ENCODE measurements at places on chromosomes 1 and 21.

- no peak for DNase-seq
Observed at GRCh38 chr1:7916501-7916830, 24.2 kb downstream of the TNFRSF9 start.

DNA sequence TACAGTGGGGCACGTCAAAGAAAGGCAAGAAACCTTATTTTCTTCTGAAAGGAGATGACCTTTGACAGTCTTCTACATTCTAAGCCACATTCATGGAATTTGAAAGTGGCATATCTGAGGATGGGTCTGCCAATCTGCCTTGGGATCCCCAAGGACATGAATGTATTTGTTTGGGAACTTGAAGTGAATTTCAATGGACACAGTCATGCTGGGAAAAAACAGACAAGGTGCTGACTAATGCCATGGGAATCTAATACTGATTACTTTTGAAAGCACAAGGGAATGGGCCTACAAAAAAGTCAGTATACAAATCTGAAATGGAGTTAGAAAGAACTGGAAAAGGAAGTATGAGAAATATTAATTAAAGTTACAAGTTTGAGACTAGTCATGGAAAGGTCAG is 128.8 kb downstream of the KCNJ6 start:
- no peak for DNase-seq

GRCh38 chr1:91092503-91092902 is 70.7 kb upstream of the ZNF644 start:
- no peak for DNase-seq

- no peak for DNase-seq
Observed at GRCh38 chr1:48073798-48074530, 76.8 kb upstream of the TRABD2B start.

- no peak for DNase-seq
Observed at GRCh38 chr1:182817802-182818201, 21.3 kb upstream of the DHX9 start.

DNA sequence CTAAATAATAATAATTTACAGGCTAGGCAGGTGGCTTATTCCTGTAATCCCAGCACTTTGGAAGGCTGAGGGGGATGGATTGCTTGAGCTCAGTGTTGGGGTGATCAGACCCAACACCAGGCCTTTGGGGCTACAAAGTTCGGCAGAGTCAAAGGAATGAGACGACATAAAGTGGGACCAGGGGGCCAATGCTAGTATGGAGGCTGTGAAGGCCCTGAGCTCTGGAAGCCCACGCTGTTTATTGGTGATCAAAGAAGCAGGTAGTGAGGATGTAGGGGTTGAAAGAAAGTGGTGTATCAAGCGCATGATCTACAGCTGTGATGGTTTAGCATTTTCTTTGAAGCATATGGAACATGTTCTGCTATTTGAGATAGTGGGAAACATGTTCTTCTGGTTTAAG is 5.6 kb downstream of the BTBD8 start:
- no peak for DNase-seq

DNA sequence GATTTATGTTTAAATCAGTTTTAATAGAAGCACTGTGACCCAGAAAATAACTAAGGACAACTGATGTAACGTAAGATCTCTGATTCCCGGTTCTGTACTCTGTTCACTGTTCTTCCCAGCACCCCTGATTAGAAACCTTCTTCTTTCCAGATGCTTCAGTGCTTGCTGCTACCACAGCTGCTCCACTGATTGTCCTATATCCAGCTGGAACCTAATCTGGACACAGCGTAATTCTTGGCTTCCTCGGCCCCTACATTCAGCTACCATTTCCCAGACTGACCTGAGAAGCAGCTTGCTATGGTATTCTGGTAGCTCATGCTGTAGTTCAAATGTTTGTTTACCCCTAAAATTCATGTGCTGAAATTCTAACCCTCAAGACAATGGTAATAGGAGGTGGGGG is 302.7 kb downstream of the GRIK1 start:
- no peak for DNase-seq

- no peak for DNase-seq
Observed at GRCh38 chr1:232602622-232603021, 27.3 kb downstream of the SIPA1L2 start.

GRCh38 chr1:9331016-9331415 is 38.3 kb downstream of the SPSB1 start:
- no peak for DNase-seq

DNA sequence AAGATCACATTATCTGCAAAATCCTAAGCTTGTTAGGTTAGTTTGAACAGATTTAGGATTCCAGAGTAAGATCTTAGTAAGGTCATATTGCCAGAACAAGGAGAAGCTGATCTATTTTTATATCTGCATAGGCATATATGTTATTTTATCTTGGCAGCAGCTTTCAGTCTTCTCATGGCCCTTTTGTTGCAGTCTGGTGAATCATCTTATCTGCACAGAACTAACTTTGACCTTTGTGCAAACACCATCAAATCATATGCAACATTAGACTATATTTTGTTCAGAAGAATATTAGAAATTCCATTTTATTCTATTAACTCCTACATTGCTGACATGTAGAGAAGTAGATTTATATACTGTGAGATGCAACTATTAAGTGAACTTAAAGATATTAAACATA is 107.3 kb downstream of the CLEC20A start:
- DNase-seq: no peak

DNA sequence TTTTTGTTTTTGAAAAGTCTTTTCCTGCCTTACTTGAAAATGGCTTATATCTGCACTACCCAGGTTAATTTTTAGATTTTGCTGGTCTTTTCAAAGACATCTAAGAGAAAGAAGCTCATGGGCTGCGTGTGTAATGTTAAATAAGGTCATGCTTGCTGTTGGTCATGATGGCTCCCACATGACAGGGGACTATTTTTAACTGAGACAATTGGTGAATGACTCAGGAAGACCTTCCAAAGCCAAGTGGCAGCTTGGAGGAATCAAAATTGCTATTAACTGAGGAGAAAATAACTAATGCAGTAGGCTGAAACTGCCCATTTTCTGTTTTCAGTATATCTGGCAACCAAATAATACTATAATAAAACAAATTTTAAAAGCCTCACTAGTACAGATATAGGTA is 117.1 kb upstream of the SPAG17 start:
- DNase-seq: no peak

GRCh38 chr1:84480650-84481049 is 1.6 kb downstream of the RPF1 start:
- no peak for DNase-seq

DNA sequence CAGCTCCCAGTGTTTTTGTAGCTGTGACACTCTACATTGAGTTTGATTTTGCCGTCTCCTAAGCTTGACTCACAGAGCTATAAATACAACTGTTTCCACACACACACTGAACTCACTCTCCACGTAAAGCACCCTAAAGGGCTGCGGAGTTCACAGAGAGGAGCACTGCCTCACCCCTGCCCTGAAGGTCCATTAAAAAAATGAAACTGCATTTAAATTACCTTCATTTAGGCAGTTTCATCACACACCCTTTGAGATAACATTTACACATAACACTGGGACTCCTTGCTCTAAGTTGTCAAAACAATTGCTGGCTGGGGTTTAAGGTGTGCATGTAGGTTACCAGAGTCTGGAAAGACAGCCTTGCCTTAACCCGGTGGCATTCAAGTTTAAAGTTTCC is 137.1 kb upstream of the MAGI3 start:
- DNase-seq: no peak

- DNase-seq: no peak
Observed at GRCh38 chr1:211559222-211560010, 19.5 kb downstream of the SLC30A1 start.

DNA sequence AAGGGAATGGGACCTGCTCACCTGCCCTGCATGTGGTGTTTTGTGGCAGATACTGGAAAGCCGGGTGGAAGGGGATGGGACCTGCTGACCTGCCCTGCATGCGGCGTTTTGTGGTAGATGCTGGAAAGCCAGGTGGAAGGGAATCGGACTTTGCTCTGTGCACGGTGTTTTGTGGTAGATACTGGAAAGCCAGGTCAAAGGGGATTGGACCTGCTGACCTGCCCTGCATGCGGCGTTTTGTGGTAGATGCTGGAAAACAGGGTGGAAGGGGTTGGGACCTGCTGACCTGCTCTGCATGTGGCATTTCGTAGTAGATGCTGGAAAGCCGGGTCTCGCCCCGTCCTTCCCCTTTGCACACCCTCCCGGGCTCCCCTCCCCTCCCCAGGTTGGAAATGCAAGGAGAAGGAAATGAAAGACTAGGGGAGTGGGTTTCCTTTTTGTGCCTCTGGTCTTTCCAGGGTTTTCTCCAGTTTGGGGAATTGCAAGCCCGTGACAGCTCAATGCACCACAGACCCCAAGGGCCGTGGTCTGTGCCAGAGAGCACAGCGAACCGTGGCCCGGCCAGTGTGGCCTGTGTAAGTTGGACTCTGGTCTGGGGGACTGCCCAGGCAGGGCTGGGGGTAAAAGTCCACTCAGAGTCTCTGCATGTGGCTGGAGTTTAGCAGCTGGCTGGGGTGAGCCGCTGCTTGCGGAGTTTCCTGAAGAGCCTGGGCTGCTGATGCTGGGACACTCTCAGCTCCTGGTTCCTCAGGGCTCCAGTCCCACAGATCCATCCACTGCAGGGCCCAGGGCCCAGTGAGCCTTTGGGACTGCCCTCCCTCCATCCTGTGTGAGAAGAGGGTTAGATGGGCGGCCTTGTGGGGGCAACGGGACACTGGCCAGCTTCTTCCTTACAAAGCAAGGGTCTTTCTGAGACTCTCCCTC is 105.5 kb downstream of the CRYAA start:
- no peak for DNase-seq

GRCh38 chr1:247857069-247857984 is at the start of gene TRIM58:
Gene TRIM58 (plus strand): TSS chr1:247857187. CDS start chr1:247857247, 60 bp downstream.
- DNase-seq: no peak

DNA sequence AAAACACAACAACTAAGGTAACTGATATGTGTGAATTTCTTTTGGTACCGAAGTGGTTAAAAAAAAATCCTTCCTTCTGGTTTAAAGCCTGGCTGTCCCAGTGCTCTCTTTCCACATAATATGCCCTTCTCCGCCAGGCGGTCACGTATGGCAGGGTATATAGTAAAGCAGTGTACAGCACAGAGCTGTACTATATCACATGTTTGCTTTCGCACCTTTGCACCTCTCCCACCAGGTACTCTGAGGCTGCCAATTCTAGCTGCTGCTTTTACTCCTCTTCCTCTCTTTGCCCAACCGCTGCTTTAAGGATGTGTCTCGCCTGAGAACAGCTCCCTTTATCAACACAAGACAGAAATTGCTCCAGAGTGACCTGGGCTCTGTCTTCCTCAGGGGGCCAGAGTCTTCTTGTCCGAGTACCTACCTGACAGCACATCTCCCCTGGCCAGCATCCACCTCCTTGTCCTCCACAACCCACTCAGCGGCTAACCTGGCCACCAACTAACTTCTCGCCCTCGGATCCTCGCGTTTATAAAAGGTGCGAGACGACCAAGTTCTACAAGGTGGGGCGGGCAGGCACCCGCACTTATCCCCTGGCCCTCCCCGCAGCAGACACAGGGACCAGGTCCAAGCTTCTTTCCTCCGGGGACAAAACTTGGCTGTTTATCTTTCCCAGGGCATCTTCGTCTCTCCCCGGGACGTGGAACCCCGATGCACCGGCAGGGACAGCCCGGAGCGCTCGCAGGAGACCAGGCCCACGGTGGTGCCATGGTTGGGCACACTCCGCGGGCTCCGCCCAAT is 1.6 kb downstream of the COLGALT2 start:
- DNase-seq: no peak

DNA sequence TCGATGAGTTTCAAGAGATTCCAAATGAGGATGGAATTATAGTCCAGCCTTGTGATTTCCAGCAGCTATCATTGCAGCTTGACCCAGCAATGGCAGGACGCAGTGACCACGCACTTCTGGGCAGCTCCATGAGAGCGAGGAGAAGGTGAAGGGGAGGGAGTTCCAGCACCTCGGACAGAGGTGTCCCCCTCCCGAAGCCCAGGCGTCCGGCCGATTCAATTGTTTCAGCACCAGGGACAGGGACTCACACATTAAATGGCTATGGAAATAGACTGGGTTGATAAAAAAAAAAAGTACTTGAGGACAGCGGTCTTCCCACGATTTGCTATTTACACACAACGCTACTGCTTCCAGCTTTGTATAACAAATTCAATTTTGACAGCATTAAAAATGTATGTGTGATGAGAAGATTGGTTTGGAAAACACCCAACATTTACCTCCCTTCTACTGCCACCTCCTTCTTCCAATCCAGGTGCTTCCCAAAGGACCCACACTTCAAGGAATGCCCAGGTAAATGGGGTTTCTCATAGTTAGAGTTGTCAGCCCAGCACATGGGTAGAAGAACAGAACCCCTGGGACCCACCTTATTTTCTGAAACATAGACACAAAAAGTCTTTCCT is 71.8 kb downstream of the DISP3 start:
- DNase-seq: peak; percentile 84

GRCh38 chr1:3547055-3548005 is 64.0 kb downstream of the MEGF6 start:
- no peak for DNase-seq

GRCh38 chr1:217026531-217026930 is 303.3 kb upstream of the ESRRG start:
- DNase-seq: no peak

GRCh38 chr1:101967871-101968270 is 28.9 kb downstream of the OLFM3 start:
- no peak for DNase-seq

DNA sequence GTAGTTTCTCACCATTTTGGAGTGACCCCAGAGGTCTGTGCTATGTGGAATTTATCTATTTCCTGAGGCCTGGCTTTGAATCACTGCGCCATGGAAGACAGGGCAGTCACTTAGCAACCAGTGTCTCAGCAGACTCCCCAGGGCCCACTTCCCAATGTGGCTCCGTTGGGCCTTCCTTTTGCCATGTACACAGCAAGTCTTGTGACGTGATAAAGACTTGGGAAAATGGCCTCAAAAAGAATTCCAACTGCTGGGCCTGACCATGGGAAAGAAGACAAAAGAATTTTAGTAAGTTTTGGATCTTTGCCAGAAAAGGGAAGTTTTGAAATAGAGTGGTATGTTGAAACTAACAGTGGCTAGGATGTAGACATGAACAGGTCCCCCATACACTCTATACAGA is 36.2 kb downstream of the TLR5 start:
- DNase-seq: no peak

DNA sequence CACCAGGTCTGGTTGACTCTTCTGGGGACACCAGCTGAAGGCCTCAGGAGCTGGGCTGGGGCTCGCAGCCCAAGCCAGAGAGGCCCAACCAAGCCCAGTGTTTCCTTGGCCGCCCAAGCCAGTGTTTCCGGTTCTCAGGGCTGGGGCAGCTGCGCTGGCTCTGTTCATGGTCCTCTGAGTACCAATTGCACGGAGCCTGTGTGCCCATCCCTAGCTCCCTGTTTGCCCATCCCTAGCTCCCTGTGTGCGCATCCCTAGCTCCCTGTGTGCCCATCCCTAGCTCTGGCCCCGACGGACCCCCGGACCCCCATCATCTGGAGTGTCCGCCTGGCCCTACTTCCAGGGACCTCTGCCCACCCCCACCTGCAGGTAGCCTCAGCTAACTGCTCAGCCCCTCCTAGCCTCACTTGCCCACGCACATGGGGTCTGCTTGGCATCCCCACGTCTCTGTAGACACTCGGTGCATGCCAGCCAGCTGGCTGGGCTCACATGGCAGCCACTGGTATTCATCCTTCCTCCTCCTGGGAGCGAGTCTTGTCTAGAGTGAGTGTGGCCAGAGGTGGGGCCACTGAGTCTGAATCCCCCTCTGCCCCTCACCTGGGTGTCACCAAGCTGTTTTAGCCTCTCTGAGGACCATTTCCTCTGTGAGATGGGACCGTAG is 64.0 kb downstream of the WNT9A start:
- DNase-seq: no peak

- no peak for DNase-seq
Observed at GRCh38 chr1:63198871-63199394, 123.4 kb upstream of the FOXD3 start.

GRCh38 chr1:1630965-1631781 is 800 bp upstream of the MMP23B start:
- DNase-seq: peak; percentile 93

GRCh38 chr1:225958041-225958440 is 17.0 kb upstream of the LEFTY2 start:
- no peak for DNase-seq
